ENCODE measurements at places on chromosomes 3 and 15.

- DNase-seq = no peak
These were observed 33.0 kb downstream of the SLC35A5 start for GRCh38 chr3:112594856-112595255.

- no peak for DNase-seq
These were observed 601.7 kb downstream of the SI start for GRCh38 chr3:164476631-164477030.

- no peak for DNase-seq
These were observed 296.0 kb downstream of the MEX3B start for GRCh38 chr15:81749716-81750375.

DNA sequence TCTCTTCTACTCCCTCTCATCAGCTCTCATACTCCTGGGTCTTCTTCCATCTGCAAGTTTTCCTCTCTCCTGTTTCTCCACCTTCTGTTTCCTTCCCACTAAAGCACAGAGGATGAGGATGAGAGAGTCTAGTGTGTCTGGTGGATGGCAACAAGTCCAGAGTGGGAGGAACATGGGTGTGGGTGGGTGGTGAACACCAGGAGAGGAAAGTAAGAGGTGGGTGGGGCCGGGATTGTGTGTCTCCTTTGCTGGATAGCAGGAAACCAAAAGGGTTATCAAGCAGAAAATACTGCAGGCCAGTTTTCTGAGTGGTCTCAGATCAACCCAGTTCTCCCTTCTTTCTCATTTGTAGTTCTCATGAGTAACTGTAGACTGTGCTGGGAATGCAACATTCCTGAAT is 52.9 kb upstream of the EPHB1 start:
- DNase-seq = no peak

- no peak for DNase-seq
These were observed 67.5 kb downstream of the RPL22L1 start for GRCh38 chr3:170802164-170803151.

GRCh38 chr15:101521069-101521468 is 31.6 kb upstream of the PCSK6 start:
- DNase-seq = no peak

DNA sequence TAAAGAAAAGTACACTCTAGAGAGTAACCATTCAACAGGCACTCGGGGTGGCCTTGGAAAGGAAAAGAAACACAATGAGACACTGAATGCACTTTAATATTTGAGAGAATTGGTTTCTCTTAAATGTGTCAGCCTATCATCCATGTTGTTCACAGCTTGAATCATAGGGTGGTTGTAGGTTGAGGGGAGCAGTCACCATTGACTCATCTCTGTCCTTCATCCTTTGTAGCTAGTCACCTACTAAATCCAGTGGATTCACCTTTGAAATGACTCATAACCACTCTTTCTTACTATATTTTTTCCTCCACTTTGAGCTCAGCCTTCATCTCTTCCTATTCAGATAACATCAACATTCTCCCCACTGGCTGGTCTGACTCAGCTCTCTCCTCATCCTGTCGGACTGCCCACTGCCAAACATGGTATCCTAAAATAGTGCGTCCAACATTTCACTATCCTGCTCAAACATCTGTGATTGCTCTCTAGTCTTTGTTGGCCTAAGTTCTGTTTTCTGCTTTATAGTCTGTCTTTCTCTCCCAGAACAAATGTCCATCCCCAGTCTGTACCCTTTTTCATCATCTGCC is 182.7 kb upstream of the GADL1 start:
- peak; percentile 40 for DNase-seq

Measured in stimulated activated CD4-positive, alpha-beta T cell treated with anti-CD3 and anti-CD28 coated beads, TNF-alpha, amount 100 ng/mL, for 48 hours (primary cell).